ENCODE measurements at places on chromosomes 3 and 15.

DNA sequence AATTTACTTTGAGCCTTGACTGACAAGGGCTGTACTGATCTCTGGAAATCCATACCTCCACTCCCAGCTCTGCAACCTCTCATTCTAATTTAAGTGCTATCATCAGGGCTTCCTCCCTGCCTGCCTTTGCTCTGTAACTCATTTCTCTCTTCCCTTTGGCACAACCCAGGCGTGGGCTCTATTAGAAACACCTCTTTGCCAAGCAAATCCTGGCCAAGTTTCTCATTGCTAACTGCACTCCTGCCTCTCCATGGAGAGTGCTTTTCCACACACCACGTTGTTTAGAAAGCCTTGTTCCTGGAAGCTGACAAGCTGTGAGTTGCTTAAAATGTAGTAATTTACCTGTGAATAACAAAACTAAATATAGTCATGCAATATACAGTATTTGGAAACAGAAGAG lies 20.1 kb upstream of the FSTL1 start:
- DNase-seq = no peak

DNA sequence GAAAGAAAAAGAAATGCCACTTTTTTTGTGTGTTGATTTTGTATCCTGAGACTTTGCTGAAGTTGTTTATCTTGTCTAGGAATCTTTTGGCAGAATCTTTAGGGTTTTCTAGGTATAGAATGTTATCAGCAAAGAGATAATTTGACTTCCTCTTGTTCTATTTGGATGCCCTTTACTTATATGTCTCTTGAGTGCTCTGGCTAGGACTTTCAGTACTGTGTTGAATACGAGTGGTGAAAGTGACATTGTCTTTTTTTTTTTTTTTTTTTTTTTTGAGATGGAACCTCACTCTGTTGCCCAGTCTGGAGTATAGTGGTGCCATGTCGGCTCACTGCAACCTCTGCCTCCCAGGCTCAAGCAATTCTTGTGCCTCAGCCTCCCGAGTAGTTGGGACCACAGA lies 64.7 kb upstream of the NPHP3 start:
- DNase-seq = no peak

GRCh38 chr15:87638554-87639083 lies 617.9 kb downstream of the NTRK3 start:
- DNase-seq = no peak

- no peak for DNase-seq
These were observed 184.9 kb downstream of the SV2B start for GRCh38 chr15:91284758-91285466.
